GM18507 (cell line): ENCODE measurements at places on chromosomes 11 and 22.

- DNase-seq = no peak
These were observed 3.8 kb downstream of the CSDC2 start for GRCh38 chr22:41564563-41564962.

DNA sequence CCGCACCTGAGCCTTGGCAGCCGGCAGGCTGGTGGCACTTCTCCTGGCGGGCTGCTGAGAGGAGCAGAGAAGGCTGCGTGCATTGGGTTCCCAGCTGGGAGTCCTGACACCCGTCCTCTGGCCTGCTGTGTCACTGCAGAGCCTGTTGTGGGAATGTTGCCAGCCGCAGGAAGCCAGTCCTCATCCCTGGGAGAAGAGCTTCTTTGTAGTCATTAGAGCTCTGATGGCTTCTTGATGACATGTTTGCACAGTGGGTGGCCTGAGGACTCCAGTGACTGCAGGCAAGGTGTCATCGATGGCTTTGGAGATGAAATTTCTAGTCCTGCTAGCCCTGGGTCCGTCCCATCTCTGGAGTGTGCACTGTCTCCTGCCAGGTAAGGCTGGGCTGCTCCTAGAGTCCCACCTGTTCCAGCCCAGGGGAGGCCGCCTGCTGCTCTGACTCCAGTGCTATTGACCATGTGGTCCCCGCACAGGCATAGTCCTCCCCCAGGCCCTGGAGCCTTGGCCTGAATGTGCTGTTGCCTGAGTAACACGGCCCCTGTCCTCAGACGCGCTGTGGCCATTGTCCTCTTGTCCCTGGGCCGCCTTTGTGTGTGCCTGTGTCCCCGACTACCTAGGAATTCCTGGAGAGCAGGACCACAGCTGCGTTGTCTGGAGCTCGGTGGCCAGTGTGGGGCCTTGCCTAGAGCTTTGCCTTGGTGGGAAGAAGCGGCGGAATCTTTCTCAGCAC is 129.2 kb downstream of the CACNA1I start:
- no peak for DNase-seq

GRCh38 chr11:95267601-95268213 is 36.7 kb upstream of the SESN3 start:
- DNase-seq = no peak

GRCh38 chr11:65530157-65530496 is 5.2 kb downstream of the SCYL1 start:
- no peak for DNase-seq

DNA sequence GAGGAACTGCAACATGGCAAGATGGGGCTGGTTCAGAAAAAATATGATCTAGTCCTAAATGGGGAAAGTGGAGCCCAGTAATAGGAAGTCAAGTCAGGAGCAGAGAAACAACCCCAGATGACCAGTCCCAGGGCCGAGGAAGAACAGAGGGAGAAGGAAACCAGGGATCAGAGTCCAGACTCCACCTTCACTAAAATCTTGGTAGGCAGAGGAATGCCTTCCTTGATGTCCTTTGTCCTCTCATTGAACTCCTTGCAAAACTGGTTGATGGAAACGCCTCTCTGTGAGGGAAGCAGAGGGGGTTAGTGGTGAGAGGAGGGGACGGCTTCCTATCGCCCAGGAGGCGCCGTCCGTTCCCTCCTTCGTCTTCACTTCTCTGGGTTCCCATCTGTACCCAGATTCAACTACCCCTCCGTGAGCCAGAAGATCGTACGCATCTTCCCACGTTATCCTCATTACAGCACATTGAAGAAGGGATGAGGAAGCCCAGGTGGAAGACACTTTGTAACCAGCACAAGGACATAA is 607 bp downstream of the MRPL11 start:
- DNase-seq = no peak

DNA sequence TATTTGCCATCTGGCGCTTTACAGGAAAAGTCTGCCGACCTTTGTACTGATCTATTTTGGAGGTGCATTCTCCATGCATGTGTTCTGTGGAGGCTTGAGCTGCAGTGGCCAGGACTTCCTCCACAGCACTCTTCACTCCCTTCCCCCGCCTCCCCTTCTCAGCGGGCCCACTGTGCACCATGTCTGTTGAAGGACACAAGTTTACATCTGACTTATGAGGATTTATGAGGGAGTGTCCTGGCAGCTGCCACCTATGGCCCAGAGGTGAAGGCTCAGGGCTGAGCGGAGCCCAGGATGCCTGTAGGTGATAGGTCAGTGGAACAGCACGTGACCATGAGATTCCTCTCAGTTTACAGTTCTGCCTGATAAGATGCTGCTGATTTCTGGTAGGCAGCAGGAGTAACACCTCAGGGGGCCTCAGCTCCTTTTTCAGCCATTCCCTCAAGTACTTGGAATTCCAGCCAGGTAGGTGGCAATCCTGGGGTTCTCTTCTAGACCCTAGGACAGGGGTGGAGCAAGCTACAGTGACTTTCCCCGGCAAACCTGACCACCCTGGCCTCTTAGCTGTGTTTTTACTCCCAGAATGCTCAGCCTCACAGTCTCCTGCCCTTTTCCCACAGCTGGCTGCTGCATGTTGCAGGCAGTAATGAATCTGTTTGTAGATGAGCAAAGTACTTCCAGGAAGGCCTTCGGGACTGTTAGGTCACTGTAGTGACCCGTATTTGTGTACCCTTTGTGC is 59.9 kb downstream of the PPFIBP2 start:
- no peak for DNase-seq

DNA sequence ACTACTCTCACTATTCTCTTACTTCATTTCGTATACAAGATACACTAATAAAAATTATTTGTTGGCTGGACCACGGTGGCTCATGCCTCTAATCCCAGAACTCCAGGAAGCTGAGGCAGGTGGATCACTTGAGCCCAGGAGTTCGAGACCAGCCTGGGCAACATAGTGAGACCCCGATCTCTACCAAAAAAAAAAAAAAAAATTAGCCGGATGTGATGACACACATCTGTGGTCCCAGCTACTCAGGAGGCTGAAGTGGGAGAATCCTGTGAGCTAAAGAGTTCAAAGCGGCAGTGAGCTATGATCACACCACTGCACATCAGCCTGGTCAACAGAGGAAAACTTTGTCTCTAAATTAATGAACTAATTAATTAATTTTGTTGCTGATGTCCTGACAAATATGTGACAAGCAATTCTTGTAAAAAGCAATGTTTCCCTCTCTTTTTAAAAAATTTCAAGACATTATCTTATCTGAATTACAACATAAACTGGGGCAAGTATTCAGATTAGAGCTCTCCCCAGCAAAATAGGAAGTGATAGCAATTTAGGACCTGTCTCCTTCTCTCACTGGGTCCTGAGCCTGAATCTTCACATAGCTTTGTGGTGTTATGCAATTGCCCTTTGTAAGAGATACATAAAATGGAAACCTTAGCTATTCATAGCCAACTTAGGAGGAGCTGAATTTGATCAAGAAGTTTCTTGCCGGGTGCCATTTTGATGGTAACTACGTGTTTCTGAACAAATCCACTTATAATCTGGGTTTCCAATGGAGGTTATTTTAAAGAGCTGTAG is 17.6 kb upstream of the TMA7B start:
- no peak for DNase-seq

- no peak for DNase-seq
These were observed 36.5 kb downstream of the TOM1 start for GRCh38 chr22:35335936-35336781.

DNA sequence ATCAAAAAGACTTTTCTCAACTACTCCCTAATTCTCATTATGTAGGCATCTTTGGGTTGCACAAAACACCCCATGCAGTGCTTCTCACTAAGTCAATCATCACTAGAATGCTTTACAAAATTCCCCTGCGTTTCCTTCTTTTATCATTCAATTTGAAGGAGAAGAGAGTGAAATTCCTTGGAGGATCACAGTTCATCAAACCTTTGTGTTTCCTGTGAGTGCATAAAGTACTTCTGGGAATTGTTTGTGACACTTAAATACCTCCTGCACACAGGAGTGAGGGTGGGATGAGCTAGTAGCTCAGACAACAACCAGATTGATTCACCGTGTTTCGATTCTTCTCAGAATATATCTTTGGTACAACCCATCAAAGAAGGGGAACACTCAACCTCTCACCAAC is 3.7 kb upstream of the OR5AR1 start:
- DNase-seq = no peak

- no peak for DNase-seq
These were observed 440.5 kb downstream of the MIAT start for GRCh38 chr22:27097933-27098332.

- DNase-seq = no peak
These were observed 33.8 kb upstream of the NUP50 start for GRCh38 chr22:45129703-45130524.

- no peak for DNase-seq
These were observed 14.9 kb downstream of the FZD4 start for GRCh38 chr11:86940122-86940777.

- DNase-seq = no peak
These were observed 56.0 kb downstream of the COPB1 start for GRCh38 chr11:14443638-14444037.

DNA sequence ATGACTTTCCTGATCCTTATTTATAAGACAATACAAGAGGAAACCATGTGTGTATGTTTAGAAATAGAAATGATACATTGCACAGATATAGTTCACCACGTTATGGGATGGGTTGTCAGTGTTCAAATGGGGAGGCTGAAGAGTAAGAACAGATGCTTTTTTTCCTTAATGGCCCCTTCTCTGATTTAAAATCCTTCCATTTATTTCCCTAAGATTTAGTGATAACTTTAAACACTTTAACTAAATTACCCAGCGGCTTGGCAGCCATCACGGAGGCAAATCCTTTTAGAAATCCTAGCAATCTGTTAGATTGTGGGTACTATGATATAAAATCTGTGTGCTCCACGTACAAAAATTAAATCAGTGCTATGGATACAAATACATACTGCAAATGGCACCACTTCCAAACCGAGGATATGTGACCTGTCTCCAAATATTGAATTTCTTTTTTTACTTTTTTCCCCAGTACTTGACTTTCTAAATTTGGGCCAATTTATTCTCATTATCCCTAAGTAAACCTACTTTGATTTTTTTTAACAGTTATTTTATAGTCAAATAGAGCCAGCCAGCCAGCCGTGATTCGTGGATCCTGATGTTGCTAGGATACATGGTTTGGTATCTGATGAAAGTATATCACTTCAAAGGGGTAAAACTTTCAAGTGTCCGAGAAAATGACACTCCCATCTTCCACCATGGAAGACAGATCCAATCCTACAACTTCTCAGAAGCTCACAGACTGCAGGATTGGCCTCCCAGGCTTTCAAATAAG is 46.1 kb downstream of the BDNF start:
- DNase-seq = no peak

DNA sequence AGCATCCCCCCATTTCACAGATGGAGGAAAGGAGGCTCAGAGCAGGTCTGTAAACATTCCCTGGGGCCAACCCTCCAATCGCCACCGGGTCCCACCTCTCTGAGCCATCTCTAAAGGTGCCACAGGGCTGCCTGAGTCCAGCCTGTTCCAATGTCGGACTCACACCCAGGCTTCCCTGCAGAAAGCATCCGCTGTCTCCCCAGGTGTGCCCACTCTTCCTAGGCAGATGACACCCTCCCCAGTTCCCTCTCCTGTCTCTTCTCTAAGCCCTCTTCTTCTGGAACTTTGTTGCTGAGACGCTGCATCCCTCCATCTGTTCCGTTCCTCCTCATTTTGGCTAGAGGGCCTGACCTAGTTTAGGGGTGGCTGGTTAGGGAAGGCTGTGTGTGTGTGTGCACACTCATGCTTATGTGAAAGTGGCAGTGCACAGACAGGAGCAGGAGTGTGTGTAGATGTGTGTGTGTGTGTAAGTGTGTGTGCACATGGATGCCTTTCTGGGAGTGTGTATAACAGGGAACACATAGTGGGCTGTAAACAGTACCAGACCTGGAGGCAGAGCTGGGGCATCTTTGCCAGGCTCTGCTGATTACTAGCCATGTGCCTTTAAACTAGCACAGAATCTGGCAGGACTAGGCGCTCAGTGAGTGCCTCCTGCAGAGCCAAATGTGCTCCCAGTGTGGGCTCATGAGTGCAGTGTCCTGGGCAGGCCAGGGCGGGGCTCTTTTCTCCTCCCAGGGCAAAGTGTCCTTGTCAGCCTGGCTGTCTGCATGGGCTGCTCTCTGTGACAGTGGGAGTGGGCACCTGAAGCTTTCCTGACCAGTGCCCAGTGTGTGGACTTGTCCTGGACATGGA is 77.3 kb upstream of the NECTIN1 start:
- no peak for DNase-seq

GRCh38 chr22:49659281-49659923 is 168.3 kb downstream of the BRD1 start:
- no peak for DNase-seq

- DNase-seq = no peak
These were observed 53.2 kb downstream of the SPON1 start for GRCh38 chr11:14015711-14016110.

DNA sequence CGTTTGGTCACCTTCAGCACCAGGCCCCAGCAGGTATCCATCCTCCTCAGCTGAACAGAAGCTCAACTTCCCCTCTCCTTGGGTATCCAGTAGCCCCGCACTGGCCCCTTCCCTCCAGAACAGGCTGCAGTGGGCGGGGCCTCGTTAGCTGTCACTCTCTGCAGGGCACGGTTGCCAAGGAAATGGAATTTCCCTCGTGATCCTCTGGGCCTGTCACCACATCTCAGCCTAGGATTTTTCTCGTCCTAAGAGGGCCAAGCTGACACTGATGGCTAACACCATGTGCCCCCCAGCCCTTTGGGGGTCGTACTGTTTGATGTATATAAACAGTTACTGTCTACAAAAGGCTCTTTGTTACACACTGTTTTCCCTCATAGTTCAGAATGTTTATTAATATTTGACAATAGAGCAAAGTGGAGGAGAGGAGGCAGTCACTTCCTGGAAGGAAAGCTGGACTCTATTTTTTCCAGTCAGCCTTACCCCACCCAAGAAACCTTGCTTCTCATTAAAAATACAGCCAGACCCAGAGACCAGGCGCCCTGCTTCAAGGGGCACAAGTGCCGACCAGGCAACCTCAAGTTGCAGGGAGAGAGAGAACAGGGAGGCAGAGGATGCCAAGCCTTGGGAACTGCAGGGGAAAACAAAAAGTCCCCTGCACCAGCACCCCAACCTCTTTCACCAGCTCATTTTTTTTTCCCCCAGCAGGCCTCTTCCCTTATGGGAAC is 44.5 kb downstream of the FEZ1 start:
- DNase-seq = peak; percentile 9

GRCh38 chr11:113681282-113681681 is 24.8 kb downstream of the TMPRSS5 start:
- no peak for DNase-seq

GRCh38 chr11:124887667-124888013 is 10.0 kb downstream of the ROBO4 start:
- no peak for DNase-seq

DNA sequence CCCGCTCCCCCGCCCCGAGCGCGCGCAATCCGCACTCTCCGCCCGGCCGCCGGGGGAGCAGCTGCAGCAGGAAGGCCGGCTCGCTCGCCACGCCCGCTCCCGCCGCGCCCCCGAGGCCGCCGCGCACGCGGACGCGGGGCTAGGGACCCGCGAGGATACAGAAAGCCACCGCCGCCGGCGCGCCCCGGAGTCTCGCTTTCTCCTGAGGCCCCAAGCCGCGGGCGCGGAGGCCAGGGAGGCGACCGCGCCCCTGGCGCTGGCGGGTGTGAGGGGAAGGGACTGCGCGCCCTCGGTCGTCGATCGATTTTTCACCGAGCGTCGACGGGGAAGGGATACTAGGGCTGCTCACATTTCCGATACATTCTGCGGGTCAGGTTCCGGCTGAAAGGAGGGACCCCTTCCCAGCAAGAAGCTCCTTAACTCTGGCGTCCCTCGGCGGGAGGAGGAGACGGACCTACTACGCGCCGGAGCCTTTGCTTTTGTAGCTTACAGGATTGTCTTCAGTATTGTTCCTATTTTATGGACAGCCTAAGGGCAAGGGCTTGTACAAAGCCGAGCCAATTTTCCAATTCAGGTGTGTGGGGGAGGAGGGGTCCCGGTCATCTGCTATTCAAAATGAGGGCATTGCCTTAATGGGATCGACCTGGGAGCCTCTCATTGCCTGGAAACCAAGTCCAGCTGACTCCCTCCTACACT is 416 bp upstream of the GAB2 start:
- peak; percentile 51 for DNase-seq
